ENCODE measurements at places on chromosomes 12 and 14.

DNA sequence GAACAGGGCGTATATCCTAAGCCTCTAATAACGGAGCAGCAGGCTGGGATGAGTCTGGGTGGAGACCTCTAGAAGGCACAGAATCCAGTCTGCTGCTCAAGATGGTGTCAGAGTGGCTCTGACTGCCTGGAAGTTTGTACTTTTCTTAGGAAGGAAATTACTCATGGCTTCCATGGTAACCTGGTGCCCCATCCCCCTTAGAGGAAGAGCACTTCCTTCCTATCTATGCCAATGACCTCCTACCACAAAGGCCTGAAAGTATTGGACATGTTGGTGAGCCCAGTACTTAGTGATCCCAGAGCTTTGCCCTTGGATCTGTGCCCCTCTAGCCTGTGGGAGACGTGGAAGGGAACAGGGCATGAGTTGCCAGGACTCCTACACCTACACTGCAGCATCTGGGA, 1.5 kb downstream of the BATF start:
- no peak for DNase-seq

DNA sequence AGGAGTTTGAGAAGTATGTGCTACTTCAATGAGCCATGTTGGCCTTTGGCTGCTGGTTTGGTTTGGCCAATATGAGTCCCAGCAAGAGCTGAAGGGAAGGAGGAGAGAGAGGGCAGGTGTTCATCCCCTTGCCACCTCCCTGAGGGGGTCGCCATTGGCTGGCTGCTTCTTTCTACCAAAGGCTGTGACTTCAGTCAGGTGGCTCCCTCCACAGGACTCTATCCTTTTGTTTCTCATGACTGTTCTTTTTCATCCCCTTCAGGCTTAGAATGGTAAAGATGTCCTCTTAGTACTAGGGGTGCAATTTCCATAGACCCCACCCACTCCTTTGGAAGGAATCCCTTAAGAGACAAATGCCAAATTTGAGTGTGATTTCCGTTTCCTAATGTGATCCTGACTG, 31.2 kb upstream of the OTOGL start:
- DNase-seq, result peak; percentile 90

DNA sequence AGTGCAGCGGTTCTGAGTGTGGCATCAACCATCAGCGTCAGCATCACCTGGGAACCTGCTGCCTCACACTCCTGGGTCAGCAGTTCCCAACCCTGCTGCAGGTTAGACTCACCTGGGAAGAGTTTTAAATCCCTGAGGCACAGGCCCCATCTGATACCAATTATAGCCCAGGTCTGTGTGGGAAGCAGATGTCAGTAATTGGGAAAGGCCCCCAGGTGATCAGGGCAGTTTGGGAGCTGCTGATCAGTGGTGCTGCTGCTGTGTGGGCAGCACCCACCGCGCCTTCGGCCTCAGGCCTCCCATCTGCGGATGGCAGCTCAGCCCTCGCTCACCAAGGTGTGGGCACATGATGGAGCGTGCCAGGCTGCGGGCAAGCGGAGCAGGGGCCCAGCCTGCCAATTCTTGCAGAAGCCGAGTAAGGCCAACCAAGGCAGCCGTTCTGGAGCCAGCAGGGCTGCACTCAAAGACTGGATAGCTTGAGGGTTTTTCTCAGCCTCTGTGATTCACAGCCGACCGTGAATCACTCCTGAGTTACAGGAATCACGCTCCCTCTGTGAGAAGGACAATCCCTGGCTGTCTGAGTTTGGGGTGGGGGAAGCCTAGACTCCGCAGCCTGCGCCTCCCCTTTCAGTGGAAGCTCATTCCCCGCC, 155.6 kb upstream of the SFSWAP start:
- no peak for DNase-seq

GRCh38 chr14:63046339-63047268, 1.3 kb upstream of the KCNH5 start:
- DNase-seq, result peak; percentile 72

DNA sequence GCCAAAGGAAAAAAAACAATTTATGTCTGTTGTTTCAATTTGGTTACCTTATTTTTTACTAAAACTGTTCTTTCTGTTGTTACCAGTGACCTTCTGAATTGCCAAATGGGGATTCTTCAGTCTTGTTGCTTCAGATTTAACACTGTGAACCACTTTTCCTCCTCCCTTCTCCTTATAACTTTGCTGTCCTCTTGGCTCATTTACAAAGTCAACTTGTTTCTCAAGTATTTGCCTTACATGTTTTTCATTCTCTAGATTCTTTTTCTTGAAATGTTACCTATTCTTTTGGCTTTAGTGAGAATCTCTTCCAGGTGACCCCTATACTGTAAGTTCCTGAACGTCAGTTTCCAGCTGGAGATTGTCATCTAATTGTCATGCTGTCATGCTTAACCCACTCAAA, 19.4 kb downstream of the FUT8 start:
- no peak for DNase-seq

DNA sequence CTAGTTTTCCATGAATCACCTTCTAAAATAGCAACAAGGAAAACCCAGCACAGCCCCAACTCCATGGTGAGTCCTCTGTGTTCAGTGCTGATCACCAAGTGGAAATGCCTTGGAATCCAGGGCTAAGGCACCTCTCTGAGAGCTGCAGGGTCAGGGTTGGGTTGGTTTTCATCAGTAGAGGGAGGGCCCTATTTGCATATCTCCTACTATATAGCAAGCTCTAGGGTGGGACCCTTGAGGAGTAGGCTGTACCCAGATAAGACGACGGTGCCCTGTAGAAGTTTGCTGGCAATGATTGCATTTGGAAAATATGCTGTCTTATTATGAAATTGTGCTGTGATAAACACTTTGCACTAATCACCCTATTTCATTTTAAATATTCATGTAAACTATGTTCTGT, 1011.8 kb downstream of the TMEM121 start:
- no peak for DNase-seq

DNA sequence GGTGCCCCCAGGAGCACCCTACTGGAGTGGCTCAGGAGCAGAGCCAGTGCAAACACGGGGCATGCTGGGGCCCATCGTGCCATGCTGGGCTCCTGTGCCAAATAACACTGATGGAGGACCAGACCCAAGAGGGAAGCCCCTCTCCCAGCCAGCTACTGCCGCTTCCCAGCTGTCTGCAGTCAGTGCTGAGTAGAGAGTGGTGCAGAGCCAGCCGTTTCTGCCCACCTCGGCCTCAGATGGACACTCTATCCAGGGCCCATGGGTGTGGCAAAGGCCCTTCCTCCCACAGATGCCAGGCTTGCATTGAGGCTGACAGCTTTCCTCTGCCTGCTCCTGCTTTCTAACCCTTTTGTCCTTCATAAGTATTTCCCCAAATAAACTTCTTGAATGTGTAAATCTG, 13.2 kb downstream of the CLBA1 start:
- no peak for DNase-seq

DNA sequence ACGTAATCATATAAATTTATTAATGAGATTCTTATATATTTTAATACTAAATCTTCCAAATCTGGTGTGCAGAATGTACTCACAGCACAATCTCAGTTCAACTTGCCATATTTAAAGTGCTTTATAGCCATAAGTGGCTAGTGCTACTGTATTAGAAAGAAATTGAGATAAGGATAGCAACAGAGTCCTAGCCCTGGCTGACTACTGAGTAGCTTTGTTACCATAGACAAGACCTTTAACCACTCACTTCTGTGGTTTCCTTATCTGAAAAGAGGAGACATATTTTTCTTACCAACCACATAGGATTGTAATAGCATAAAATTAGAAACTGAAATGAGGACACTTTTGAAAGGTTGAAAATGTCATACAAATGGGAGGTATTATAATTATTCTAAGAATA, 2.0 kb upstream of the CHURC1 start:
- DNase-seq, result no peak

DNA sequence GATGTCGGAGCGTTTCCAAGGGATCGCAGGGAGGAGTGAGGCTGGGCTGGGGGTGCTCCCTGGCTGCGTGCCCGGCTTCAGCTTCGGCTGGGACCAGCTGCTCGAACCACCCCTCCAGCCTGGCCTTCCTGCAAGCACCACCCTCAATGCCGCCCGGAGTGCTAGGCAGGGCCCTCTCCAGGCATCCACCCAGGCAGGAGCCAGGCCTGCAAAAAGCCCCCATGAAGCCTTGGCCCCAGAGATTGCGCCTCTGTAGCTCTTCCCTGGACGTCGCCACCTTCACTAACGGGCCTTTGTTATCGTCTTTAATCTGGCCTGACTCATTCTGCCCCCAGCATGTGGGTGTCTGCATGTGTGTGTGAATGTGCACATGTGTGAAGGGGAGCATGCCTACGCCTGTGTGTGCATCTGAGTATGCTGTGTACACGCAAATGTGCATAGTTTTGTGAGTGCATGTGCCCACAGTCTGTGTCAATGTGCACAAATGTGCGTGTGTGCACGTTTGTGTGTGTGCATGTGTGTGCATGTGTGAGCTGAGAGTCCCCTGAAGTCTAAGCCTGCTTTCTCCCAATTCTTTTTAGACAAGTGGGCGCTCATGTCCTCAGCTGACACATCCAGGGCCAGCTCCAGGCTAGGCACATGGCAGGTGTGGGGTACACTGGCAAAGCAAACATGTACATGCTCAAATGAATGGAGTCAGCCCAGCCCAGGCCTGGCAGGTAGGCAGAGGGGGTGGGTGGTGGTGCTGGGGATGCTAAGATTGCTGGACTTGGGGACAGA, 195.4 kb upstream of the C14orf180 start:
- DNase-seq, result no peak

- DNase-seq, result no peak
Observed at GRCh38 chr14:59310633-59311032, 122.2 kb downstream of the DAAM1 start.

- DNase-seq, result no peak
Observed at GRCh38 chr12:123648401-123648800, 14.8 kb downstream of the GTF2H3 start.

DNA sequence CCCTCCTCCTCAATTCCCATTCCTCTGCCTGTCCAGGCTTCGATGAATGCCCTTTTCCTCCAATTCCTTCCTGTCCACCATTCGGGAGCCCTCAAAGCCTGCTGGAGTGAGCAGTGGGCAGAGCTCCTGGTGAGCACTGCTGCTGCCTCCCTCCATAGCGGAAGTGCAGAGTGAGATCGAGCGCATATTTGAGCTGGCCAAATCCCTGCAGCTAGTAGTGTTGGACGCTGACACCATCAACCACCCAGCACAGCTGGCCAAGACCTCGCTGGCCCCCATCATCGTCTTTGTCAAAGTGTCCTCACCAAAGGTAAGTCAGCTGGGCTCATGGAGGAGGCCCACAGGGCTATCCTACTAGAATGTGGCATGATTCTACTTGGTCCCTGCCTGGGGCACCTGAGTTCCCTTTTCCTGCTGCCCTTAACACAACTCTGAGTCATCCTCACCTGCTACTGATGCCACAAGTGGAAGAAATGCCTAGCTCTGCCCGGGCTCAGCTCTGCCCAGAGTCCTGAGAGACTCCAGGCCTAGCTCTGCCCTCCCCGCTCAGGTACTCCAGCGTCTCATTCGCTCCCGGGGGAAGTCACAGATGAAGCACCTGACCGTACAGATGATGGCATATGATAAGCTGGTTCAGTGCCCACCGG, 8.0 kb downstream of the CACNB3 start:
- no peak for DNase-seq

- DNase-seq, result no peak
Observed at GRCh38 chr14:33592297-33592696, 358.6 kb downstream of the EGLN3 start.

- no peak for DNase-seq
Observed at GRCh38 chr14:34692348-34692747, 22.0 kb downstream of the CFL2 start.

GRCh38 chr12:108821407-108822397, 35.7 kb downstream of the SSH1 start:
- no peak for DNase-seq

GRCh38 chr14:75547552-75548250, 25.4 kb downstream of the BATF start:
- DNase-seq, result no peak

DNA sequence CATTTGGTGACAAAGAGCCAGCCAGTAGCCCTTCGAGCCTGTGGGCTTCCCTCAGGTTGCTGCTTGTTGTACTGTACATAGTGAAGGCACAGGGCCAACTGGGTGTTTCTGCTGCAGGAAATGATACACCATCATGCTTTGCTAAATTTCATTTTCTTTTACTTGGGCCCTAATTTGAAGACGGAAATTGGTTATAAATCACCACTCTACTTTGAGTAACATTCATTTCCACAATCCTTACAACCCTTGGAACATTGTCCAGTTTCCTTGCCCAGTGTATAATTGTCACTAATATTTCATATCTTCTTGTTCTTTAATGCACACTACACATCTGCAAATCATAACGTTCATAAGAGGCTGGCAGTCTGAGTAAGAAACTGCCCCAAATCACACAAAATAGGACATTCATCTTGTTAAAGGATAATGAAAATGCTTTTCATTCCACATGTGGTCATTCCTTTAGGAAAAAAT, 30.2 kb downstream of the MSRB3 start:
- no peak for DNase-seq

- DNase-seq, result no peak
Observed at GRCh38 chr14:43765474-43765873, 741.6 kb downstream of the FSCB start.

DNA sequence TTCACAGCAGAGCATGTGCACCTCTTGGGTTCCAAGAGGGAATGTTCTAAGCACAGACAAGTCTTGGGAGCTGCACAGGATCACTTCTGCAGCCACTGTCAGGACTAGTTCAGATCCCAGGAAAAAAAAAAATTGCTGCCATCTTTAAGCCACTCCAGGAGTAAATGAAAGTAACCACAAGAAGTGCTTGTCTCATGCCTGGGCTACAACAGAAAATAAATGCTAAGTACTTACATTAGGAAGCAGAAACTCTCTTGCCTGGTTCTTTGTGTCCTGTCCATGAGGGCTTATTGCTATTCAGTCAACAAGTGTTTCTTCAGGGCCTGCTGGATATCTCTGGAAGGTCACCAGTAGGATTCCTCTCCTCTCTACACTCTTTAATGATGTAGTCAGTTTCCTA, 176.1 kb downstream of the KTN1 start:
- DNase-seq, result no peak

- no peak for DNase-seq
Observed at GRCh38 chr12:15846887-15847286, 35.3 kb upstream of the STRAP start.
